SW 1271 (cell line): ENCODE measurements at places on chromosomes 4 and X.

- no peak for DNase-seq
These were observed 38.4 kb downstream of the PSAPL1 start for GRCh38 chr4:7396186-7396910.

DNA sequence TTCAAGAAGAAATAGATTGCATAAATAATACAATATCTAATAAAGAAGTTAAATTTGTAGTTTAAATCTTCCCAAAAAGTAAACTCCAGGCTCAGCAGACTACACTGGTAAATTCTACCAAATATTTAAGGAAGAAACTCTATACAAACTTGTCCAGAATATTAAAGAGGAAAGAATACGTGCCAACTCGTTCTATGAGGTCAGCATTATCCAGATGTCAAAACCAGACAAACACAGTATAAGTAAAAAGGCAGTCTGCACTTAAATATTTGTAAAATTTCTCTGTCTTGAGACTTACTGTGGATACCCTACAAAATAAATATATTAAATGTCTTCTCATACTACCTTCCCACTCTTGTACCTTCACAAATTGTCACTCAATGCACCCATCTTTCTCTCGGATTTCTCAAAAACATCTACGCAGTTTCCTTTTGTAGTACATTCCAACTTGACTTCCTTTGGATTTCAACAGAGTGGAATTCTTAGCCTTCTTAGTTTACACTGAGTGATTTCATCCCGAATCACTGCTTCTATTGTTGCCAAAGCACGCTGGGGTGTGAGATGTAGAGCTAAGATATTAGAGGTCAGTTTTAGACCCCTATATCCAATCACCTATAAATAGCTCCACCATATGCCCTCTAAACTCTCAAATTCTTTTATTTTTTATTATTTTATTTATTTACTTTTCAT, 71.6 kb upstream of the MAB21L2 start:
- DNase-seq = peak; percentile 33

- DNase-seq = no peak
These were observed 36.6 kb downstream of the HELT start for GRCh38 chr4:185054886-185055285.

DNA sequence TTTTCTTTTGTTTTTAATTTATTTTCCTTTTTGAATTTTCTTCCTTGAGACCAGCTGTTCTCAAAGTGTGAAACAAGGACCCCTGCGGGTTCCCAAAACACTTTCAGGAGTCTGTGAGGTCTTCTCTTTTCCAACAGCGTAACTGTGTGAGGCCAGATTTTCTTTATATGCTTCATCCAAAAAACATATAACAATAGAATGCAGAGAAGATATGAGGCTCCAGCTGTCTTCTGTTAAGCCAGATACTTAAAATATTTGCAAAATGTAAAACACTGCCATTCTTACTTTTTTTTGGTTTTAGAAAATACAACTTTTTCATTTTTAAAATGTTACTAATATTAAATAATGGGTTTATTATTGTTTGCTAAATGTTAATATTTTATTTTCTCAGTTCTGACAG, 27.8 kb downstream of the USP38 start:
- no peak for DNase-seq

- no peak for DNase-seq
These were observed 1088.0 kb upstream of the PCDH7 start for GRCh38 chr4:29632199-29632598.

DNA sequence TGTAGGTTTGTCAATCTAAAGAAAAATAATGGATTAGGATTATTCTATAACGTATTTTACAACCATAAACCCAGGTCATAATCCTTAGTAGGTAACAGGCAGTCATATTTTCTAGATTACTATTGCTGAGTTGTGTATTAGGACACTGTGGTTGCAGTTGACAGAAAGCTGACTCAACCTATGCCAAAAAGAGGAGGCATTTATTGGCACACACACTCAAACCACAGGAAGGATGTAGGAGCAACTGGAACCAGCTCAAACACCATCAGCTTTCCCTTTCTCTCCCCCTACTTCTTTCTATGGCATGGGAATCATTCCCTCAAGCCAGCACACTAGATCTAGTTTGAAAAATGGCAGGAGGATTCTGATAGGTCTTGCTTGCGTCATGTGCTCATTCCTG, 136.4 kb upstream of the FAM9C start:
- no peak for DNase-seq

DNA sequence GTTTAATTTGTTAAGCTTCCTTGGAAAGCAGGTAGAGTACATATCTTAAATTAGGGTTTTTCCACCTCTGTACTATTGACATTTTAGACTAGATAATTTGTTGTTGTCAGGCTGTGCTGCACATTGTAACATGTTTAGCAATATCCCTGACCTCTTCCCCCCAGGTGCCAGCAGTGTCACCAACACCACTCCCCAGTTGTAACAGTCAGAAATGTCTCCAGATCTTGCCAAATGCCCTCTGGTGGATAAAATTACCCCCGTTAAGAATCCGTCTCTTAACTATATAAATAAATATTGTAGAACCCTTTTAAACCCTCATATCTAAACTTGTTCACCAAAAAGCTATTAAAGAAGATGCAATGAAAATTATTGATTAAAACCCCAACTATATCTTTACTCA, 161.5 kb downstream of the ARHGAP6 start:
- no peak for DNase-seq

- no peak for DNase-seq
These were observed 383.5 kb downstream of the KLHL4 start for GRCh38 chrX:87901060-87901459.

- DNase-seq = no peak
These were observed 38.1 kb downstream of the PNPLA4 start for GRCh38 chrX:7889135-7889534.

- DNase-seq = no peak
These were observed 52.9 kb upstream of the CXCL8 start for GRCh38 chr4:73687421-73687820.

- DNase-seq = no peak
These were observed 129.1 kb downstream of the CXXC4 start for GRCh38 chr4:104365618-104366017.

- no peak for DNase-seq
These were observed 18.5 kb downstream of the LAP3 start for GRCh38 chr4:17595471-17596005.

DNA sequence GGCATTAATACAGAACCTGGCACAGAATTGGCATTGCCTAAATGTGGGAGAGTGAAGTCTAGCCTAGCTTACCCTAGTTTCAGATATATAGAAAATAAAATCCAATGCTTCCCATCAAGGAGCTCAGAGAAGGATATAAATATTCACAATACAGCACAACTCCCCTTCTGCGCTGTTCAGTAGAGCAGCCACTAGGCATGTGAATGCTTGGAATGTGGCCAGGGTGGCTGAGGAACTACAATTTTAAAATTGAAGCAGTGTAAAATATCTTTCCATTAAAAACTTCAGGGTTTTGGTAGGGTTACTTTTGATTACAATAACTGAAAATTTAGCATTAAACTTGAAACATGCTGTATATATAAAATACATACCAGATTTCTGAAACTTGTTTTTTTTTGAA, 19.5 kb downstream of the ZNF518B start:
- DNase-seq = no peak

DNA sequence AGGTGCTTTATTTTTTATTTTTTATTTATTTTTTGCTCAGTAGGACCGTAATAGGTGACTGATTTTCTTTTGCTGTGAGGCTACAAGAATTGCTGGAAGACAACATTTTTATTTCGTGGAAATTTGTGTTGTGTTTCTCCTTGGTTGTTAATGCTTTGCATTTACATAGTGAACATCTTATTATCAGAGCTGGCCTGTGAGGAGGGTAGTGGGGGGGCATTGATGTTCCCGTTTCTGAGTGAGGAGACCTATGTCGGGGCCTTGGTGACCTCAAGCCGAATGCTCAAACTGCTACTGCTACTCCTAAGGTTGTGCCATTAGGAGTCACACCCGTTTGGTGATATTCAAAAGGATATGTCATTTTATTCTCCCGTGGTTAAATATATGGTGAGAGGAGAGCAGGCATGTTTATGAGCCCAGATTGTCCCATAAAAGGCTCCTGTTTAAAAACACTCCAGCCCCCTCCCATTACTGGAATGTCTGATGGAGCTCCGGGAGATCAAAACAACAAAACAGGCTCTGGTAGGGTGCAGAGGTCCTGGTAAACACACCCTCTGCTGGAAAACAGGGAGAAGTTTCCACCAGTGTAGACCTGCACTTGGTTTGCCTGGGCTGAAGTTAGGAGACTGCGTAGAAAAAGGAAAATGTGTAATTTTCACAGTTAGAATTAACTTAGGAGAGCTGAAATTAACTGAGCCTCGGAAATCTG, 5.6 kb downstream of the PDGFRA start:
- no peak for DNase-seq

GRCh38 chrX:90040807-90041206, 119.1 kb downstream of the TGIF2LX start:
- no peak for DNase-seq

DNA sequence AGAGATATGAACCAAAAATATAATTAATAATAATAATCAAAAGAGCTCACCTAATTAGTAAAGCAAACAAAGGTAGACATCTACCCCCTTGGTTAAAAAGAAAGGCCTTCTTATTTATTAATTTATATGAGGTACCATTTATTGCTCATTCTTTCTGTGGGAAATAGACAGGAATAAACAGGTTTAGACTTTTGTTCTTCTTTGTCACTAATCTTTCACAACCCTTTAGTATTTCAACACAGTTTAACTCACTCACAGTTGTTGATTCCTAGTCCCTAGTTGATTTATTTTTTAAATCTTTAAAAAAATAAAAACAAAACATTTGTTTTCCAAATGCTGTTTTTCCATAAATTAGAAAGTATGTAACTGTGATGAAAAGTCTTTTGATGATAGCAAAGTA, 5.6 kb downstream of the PPARGC1A start:
- no peak for DNase-seq

- DNase-seq = no peak
These were observed 841 bp downstream of the ACOT9 start for GRCh38 chrX:23742174-23742696.

DNA sequence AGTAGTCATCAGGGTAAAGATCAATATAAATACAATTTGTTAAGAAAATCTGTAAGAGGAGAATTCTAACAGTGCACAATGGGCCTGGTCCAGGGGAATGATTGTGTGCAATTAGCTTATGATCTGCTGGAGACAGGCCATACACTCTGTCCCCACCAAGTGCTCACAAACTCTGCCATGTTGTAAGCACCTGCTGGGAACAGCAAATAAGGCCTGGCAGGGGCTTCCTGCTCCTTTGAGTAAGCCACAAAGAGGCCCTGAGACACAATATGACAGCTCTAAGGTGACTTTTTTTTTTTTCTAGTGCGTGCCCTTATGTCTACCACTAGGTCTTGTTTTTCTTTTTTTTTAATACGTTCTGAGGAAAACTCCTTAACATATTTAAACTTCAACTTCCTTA, 866.3 kb upstream of the PCDH7 start:
- DNase-seq = no peak

- no peak for DNase-seq
These were observed 79.5 kb downstream of the EVC start for GRCh38 chr4:5790546-5790857.

GRCh38 chr4:105305019-105305836, 158.6 kb downstream of the TET2 start:
- DNase-seq = no peak

- DNase-seq = no peak
These were observed 54.4 kb downstream of the RNF150 start for GRCh38 chr4:141078871-141079270.

DNA sequence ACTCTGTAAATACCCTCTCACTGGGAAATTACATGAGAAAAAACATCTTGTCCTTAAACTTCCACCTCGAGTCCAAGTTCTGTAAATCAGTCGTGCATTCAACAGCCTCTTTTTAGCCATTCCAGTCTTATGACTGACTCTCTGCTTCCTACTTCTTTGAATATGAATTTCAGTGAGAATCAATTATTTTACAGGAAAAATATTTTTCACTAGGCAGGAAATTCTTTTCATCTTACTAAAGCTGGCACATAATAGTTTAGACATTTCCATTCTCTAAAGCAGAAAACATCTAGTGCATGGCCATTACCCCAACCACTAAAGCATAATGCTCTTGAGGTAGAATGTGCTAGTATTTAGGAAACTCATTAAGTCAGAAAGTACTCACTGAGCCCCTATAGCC, 565.7 kb upstream of the FAT1 start:
- no peak for DNase-seq

- no peak for DNase-seq
These were observed 67.1 kb downstream of the PGRMC2 start for GRCh38 chr4:128220286-128221235.

DNA sequence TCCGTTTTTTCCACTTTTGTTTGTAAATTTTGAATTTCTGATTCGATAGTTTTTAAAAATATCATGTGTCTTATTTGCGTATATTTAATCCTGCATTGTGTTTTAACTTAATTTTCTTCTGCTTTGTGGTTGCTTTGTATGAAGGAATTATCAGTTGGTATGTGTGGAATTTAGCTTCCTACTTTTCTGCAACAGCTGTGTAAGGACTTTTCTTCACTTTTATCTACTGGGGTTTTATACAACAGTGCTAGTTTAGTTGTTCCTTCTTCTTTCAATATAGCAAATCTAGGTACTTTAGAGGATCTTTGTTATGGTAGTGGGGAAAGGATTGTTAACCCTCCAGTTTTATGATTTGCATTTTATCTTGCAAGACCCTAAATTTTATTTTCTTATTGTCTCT, 410.3 kb downstream of the CCSER1 start:
- DNase-seq = no peak

- no peak for DNase-seq
These were observed 23.3 kb upstream of the SCML2 start for GRCh38 chrX:18377796-18378195.

DNA sequence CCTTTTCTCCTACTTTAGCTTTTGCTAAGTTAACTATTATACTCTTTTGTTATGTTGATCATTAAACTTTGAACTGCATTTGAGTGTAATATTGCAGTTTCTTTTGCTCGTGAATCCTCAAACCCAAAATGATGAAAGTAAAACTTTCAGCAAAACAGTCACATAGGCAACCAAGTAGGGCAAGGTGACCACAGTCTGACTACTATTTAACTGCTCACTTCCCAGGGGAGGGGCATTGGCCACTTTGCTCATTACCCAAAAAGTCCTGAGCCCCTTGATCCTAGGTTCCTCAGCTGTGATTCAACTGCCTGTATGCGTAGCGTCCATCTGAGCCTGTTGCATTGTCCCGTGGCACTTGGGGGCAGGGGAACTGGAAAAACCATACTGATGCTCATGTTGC, 17.0 kb downstream of the RBMX2 start:
- no peak for DNase-seq

DNA sequence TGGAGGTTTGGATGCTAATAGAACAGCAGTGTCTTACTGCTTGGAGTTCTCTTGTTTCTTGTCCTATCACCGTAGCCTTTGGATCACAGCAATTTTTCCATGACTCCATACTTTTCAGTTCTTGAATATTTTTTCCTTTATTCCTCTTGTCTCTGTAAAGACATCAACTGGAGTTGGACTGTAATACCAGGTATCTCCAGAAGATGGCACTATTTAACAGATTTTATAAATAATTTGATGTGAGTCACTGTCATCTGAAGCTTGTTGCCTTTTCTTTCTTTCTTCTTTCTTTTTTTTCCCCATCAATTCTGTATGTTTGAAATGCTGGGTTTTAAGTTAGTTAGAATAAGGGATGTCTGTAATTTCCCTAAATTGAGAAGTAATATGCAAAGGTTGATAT, 24.1 kb downstream of the HPRT1 start:
- DNase-seq = no peak
